Stimulated activated CD8-positive, alpha-beta memory T cell treated with anti-CD3 and anti-CD28 coated beads, Interleukin-7, amount 100 ng/mL, for 4 hours (primary cell): ENCODE measurements at places on chromosomes 6 and 20.
A peak's percentile ranks its signal among the peaks of the same experiment; 100 is the strongest.

GRCh38 chr6:166904101-166904746 lies 52.1 kb downstream of the RNASET2 start:
- DNase-seq = no peak

DNA sequence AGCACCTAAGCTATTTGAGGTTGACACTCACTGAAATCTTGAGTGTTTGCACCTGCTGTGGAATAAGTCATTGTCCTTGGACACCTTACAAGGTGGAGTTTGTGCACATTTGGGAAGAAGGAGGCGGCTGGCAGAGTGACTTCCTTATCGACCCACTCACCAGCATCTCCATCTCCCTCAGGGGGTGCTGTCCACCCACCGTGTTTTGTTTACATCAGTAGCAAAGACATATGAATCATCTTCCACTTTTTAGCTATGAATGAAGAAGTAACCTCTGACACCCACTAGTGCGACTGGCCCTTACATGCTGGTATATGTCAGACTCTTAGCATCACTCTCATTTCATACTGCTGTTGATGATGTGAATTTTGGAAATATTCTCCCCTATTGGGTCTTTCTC lies 119.5 kb upstream of the SGK1 start:
- no peak for DNase-seq

DNA sequence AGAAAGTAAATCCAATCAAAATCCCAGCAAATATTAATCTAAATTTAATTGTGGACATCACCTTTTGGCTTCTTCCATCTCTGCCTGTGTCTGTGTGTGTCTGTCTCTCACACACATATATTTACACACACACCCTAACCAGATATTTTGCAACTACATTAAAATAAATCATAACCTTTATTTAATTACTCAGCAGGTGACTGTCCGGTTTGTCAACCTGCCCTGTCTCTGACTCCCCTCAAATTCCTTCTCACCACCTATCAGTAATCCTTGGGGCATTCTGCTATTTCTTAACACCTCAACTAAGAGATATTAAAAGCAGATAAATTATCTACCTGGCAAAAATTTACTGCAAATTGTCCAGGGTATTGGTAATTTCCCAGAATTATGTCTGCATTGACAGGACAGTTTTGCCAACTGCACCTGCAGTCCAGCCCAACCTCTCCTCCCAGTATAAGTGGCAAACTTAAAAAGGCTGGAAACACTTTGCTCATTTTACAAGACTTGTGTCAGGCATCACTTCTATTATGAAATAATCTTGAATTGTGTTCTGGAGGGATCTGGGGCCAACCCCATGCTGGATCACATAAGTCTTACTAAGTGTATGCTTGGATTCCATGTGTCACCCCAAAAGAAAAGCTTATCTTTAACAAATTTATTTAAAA lies 216.1 kb downstream of the GMDS start:
- DNase-seq = no peak

GRCh38 chr20:53866794-53867740 lies 203.3 kb downstream of the BCAS1 start:
- DNase-seq = no peak

DNA sequence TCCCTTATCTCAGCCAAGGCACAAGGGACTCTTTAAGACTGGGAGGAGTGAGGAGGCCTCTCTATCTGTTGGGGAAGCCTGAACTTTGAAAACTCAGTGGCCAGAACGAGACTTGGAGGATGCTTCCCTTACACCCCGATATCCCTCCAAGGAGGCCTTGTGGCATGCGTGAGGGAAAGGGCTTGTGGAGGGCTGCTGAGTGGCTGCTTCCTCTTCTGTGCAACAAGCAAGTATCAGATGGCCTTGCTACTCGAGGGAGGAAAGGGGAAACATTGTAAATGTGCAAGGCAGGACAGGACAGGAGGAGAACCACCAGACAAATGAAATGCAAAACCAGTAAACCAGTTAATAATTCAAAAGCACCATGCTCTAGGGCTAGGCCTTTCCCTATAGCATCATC lies 306.5 kb upstream of the MAP3K7 start:
- DNase-seq = no peak

- no peak for DNase-seq
These were observed 53.3 kb upstream of the TMEM181 start for GRCh38 chr6:158506601-158507000.

GRCh38 chr6:82217018-82217586 lies 30.4 kb downstream of the IBTK start:
- DNase-seq = no peak

- peak; percentile 18 for DNase-seq
These were observed 107.4 kb downstream of the SULF2 start for GRCh38 chr20:47677635-47678453.

DNA sequence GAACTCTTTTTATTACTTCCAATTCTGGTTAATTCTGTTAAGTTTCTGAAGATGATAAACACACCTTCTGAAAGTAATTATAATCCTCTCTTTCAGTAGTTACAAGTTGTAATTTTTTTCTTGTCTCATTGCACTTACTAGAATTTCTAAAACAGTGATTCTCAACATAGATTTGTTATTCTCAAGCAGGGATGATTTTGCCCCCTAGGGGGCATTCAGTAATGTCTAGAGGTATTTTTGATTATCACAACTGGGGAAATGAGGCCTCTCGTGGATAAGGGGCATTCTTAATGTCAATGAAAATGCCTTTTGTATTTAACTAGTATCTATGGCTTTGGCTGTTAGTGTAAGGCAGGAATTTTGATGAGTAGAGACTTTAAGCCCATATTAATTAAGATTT lies 39.4 kb upstream of the MAFB start:
- DNase-seq = no peak

DNA sequence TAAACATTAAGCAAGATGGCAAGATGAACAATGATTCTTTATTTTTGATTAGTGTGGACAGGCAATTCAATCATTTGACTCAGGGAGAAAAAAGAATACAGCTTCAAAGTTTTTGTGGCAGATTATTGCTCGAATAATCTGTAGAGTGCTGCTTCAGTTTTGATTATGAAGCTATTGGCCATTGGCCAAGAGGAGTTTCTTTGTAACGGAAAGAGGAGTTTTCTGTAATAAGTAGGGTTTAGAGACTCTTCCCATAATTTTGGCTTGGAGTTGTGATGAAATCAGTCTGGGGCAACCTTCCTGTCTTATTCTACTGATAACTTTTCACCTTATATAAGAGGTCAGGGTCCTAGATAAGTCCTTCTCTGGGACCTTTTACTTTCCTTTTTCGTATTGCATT lies 256.7 kb upstream of the RAB32 start:
- no peak for DNase-seq

- DNase-seq = no peak
These were observed 214.0 kb downstream of the CLIC5 start for GRCh38 chr6:45801471-45802289.

DNA sequence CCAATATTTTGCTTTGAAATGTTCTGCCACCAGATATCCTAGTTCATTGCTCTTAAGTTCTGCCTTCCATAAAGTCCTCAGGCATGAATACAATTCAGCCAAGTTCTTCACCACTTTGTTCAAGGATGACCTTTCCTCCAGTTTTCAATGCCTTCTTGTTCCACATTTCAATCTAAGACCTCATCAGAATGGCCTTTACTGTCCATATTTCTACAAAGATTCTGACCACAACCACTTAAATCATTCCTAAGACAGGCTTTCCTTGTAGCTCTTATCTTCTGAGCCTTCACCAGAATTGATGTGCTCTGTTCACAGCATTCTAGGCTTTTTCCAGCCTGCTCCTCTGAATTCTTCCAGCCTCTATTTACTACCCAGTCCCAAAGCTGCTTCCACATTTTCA lies 319.0 kb downstream of the HACE1 start:
- DNase-seq = no peak

DNA sequence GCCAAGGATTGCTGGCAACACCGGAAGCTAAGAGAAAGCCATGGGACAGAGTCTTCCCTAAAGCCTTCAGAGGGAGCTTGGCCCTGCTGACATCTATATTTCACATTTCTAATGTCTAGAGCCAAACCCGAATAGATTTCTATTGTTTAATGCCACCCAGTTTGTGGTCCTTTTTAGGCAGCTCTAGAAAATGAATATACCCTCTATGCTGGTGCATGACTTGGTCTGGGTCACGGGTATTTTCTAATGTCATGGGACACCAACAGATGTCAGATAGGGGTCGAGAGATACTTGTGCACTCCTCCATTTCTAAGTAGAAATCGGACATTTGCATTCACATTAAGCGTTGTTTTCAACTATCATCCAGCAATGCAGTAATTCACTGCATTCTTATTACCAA lies 37.0 kb upstream of the SOX4 start:
- DNase-seq = no peak

- DNase-seq = no peak
These were observed 462.9 kb downstream of the ADGRB3 start for GRCh38 chr6:69097948-69098347.

DNA sequence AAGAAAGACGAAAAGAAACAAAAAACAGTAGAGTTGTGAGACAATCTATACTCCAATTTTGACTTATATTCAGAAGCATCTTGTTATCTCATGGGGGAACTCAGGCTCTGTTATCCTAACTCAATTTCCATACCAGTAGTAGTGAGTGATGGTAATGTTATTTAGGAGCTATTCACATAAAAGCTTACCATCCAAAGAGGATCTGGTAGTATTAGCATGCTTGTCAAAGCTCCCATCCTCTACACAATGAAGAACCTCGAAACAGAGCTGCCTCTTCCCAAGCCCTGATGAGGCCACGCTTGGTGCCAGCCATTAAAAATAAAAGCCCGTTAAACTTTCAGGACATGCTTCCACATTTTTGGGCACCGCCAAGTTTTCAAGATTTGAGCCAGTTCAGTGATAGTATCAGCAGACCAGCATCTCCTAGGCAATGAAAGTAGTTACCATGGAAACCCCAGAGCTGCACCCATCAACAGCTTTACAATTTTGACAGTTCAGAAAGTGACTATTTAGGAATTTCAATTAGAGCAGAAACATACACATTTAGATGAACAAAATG lies 173.3 kb downstream of the CD83 start:
- DNase-seq = no peak

- no peak for DNase-seq
These were observed 509.0 kb upstream of the POU3F2 start for GRCh38 chr6:98325366-98325765.

DNA sequence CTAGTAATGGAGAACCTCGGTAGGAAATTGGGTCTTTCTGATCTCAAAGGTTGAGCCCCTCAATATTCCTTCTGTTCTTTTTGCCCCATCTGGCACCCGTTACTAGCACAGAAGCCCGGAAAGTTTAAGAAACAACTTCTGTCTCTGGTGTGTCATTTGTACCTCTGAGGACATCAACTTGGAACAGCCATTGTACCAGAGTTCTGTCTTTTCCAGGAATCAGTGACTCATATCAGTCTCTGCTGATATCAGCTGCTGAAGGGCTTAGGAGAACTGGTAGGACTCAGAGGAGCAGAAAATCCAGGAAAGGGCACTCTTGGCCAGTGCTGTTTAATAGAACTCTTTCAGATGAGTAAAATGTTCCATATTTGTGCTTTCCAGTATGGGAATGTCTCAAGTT lies 78.3 kb upstream of the CHD6 start:
- DNase-seq = no peak

DNA sequence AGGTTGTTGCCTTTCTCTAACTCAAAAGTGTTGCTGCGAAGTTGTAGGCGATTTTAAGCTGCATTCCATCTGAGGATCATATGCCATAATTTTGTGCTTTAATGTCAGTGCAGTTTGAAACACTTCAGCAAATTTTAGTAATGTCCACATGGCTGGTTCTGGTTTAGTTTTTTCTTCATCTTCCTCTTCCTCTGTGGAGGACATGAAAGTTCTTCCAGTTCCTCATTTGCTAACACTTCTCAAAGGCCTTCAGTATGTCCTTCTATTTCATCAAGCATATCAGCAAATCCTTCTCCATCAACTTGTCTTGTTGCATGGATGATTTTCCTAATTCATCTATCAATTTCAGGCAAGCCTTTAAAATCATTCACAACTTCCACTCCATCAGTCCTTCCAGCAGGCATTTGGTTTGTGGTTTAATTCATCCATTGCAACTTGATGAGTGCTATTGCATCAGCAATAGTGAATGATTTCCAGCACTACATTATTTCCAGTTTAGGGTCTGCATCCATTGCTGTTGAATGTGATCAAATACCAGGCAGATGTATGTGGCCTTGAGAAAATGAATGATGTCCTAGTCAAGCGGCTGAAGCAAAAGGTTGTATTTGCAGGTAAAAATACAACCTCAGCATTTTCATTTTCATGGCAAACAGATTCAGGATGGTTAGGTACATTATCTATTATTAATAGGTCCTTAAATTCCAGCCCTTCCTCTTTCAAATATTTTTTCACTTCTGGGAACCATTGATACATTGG lies 20.2 kb downstream of the SHLD1 start:
- no peak for DNase-seq

GRCh38 chr20:53773792-53774401 lies 180.3 kb upstream of the ZNF217 start:
- no peak for DNase-seq

- DNase-seq = no peak
These were observed 82.9 kb upstream of the MLN start for GRCh38 chr6:33886673-33887144.

DNA sequence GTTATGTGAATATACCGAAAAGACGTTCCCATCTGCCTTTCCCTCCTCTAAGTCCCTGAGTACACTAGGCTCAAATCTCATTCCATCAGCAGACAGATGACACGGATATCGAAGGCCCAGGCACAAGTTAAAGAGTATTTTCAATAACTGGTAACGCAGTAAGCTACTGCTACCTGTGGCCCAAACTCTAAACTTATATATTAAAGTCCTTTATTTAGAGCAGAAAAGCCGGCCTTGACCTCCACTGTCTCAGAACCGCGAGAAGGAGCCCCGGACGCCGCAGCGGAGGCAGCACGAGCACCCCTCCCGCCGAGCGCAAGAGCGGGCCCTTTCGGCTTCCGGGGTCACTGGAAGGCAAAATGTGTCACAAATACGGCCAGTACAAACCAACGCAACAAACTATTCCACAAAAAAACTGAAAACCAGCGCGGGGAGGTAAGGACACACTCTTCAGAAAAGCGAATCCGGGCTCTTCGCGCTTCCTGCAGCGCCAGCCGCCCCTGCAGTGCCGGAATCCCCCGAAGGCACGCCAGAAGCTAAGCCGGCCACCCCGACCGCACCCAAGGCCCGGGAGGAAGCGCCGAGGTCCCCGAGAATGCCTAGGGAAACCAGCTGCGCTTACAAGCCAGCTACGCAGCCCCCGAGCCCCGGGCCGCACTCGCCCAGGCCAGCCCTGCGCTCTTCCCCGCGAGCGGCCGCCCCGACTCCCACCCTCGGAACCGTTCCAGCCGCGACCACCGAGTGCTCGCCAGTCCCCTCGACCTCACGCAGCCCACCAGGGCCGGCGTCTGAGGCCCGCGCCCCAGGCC lies 681 bp downstream of the DIDO1 start:
- DNase-seq = no peak

- no peak for DNase-seq
These were observed 50.0 kb upstream of the ESR1 start for GRCh38 chr6:151757506-151757955.

DNA sequence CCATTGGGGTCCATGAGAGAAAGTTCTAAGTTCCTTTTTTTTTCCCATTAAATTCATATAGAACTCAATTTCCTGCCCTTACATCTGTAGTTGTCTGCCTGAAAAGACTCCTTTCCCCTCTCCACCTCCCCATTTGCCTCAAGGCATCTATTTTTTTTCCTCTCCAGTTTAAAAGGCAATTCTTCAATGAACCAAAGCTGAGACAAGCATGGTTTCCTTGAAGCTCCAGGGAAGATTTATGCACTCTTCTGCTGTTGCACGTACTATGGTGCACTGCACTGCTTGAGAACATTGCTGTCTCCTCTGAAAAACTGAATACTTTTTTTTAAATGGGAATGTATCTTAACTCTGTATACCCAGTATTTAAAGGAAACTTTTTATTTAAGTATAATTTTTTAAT lies 465.2 kb downstream of the CD83 start:
- DNase-seq = no peak

- no peak for DNase-seq
These were observed 29.7 kb upstream of the NHSL1 start for GRCh38 chr6:138528956-138529355.
